ENCODE measurements at places on chromosomes 7 and 10.

- DNase-seq: no peak
Measured at GRCh38 chr7:133433165-133433812, 180.4 kb downstream of the EXOC4 start.

DNA sequence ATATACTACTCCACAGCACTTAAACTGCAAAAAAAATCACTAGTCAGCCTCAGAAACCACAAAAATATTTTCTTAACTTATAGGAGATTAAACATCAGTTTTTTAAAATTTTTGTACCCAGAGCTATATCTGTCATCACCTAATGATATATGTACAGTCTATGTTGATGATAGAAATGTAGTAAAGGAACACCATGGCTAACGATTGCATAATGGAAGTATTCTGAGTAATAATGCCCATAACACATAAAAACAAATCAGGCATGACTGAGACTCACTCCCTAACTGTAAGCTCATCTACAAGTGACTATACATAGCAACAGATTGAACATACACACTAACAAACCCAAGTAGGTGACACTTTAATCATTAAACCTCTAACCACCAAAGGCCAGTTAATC, 51.3 kb downstream of the TSPAN12 start:
- DNase-seq: no peak

- DNase-seq: no peak
Measured at GRCh38 chr10:31507427-31507826, 188.4 kb downstream of the ZEB1 start.

- DNase-seq: no peak
Measured at GRCh38 chr10:84493951-84494848, 165.8 kb downstream of the CCSER2 start.

DNA sequence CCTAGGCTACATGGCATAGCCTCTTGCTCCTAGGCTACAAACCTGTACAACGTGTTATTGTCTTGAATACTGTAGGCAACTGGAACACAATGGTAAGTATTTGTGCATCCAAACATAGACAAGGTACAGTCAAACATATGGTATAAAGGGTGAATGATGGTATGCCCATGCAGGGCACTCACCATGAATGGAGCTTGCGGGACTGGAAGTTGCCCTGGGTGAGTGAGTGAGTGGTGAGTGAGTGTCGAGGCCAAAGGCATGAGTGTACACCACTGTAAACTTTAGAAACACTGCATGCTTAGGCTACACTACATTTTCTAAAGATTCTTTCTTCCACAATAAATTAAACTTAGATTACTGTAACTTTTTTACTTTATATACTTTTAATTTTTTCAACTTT, 165.7 kb downstream of the PARD3 start:
- DNase-seq: no peak

- DNase-seq: no peak
Measured at GRCh38 chr7:2706685-2707126, 18.7 kb downstream of the AMZ1 start.

- no peak for DNase-seq
Measured at GRCh38 chr7:120441850-120442249, 168.9 kb downstream of the KCND2 start.

DNA sequence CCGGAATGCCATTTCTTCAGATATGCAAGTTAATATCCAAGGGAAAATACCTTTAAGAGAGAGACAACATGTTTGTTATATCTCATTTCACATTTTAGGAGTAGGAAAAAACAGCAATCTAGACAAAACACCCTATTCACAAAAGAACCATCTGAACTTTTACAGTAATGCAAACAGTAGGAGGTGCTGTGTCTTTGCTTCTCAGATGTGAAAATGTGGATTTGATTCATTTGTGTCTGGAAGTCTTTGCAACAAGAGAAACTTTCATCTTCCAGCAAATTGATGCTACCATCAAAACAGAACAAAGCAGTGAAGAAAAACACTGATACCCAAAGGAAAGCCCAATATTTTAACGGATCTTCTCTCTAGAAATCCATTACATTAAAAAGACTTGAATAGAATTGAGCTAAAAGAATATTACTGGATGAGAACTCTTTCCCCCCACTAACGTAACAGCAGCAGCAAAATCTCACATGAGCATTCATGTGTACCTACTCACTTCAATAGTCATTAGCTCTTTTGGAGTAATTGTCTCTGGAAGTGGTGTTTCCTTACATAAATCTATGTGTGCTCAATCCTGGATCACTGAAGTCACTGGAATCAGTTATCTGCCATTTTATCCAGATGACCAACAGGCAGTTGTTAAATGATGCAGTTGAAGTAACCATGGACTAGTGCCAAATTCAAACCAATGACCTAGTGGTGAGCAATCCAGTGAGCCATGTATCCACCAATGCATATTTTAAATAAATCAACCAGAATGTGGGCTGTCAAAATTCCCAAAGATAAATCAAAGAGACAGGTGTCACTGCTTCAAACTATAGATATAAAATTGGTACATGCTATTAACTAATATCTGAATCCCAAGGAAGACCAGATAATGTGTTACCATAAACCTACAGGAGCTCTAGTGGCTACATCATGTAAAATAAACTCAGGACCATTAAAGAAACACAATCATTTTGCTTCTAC, 1.8 kb downstream of the SEMA3C start:
- DNase-seq: no peak

GRCh38 chr7:105487579-105488571, 34.2 kb downstream of the PUS7 start:
- no peak for DNase-seq

DNA sequence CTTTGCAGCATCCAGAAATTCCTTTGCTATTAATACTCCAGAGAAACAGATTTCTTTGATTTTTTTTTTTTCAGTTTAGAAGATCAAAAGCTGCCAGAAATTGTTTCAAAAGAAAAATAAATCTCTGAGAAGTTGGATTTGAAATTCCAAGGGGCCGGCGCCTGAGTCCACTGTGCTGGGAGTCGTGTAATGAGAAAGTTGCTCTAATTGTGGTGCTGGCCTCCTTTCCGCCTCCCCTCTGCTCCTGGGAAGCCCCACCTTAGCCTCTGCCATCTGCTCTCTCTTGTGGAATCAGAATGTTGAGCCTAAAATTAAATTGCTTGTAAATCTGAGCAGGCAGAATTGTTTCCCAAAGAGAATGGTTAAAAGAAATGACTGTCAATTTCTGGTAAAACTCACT, 93.3 kb downstream of the EMX2 start:
- DNase-seq: no peak

- no peak for DNase-seq
Measured at GRCh38 chr10:17435187-17435586, 19.2 kb downstream of the ST8SIA6 start.

DNA sequence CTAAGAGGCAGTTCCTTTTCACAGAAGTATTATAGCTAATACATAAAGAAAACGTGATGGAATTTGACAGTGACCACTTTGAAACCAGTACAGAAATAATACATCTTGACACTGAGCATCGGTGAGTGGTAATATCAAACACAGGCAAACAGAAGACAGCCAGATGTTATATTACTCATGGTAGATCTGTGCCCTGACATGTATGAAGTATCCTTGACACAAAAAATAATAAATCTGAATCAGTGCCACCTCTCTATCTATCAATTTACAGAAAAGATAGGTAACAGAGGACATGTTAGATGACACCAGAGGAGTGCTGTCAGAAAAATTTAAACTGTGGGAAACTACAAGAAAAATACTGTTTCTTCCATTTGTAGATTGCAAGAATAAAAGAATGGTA, 217.4 kb upstream of the POT1 start:
- DNase-seq: no peak

DNA sequence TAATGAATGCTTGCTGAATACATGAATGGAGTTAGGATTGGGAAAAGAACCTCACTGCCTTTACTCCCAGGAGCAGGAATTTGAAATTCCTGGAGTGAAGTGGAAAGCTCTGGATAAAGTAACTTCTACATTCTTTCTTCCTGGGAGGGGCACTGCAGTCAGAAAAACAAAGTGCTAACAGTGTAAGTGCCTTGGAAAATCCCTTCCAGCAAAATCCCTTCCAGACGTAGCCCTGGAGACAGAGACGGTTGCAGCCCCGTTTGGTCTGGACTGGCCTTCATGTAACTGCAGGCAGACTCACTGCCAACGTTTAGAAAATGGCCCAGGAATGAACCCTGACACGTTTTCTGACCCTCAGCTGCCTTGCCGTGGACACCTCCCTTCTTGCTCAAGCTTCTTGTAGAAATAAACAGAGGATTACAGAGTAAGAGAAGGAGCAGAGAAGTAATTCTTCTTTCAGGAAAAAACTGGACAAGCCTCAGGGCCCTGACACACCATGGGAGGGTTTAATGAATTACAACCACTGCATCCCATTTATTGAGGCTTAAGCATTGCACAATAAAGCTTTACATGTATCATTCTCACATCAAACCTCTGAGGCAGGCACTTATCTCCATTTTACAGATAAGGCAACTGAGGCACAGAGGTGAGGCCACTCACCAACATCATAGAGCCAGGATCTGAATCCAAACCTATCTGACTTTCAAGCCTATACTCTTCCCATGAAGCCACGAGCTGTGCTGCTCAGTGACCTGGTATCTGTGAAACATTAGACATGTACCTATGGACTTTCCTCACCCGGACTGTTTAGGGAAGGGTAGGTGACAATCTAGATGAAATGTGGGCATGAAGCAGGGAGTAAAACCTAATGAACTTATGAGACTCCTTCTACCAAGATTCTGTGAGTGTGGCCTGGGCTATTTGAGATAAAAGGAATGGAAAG, 7.8 kb downstream of the ITPRIP start:
- DNase-seq: no peak

DNA sequence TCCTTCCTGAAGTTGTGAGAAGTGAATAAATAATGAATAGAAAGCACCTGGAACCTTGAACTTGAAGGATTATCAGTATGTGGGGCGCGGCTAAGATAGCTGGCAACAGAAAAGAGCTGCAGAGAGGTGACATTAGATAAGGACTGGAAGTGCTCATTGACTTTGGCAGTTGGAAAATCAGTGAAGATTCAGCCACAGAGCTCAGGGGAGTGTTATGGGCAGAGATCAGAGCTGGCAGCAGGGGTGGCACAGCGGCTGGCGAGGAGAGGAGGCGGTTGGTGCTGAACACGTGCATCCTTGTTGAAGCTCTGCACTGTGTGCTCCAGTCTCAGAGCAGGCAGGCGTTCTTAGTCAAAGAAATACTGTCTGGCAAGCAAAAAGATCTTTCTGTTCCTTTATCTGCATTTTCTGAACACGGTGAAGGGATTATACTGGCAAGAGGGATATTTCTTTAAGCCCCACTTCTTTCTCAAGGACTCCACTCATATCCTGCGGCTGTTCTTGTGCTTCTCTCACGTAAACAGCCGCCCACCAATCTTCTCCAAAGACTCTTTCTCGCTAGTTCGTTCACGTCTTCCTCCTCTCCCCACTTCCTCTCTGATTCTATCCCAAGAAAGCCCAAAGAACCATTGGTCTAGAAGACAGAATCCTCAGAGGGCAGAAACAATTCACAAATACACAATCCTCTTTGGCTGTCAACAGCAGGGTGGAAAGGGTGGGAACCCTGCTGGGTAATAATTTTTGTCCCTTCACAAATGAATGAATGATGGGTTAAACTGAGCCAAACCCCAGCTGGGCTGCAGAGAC, 38.6 kb upstream of the ADD3 start:
- no peak for DNase-seq

- DNase-seq: no peak
Measured at GRCh38 chr10:95445837-95446486, 115.2 kb downstream of the SORBS1 start.

- DNase-seq: no peak
Measured at GRCh38 chr10:112981553-112981952, 31.5 kb downstream of the TCF7L2 start.

DNA sequence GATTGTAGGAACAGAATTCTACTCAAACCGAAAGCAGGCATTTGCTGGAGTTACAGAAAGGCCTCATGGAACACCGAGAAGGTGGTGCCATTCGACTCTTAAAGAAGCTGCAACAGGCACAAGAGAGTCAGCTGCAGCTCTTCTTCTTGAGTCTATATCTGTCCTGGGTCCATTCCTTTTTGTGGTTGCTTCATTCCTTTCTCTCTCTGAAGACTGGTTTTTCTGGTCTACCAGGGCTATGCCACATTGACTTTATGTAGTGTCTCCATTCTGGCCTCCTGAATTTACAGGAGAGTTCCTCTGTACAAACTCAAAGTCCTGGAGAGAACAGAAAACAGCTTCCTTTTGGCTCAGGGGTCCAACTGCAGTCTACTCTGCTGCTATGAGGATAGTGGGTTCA, 132.8 kb downstream of the CFTR start:
- no peak for DNase-seq

DNA sequence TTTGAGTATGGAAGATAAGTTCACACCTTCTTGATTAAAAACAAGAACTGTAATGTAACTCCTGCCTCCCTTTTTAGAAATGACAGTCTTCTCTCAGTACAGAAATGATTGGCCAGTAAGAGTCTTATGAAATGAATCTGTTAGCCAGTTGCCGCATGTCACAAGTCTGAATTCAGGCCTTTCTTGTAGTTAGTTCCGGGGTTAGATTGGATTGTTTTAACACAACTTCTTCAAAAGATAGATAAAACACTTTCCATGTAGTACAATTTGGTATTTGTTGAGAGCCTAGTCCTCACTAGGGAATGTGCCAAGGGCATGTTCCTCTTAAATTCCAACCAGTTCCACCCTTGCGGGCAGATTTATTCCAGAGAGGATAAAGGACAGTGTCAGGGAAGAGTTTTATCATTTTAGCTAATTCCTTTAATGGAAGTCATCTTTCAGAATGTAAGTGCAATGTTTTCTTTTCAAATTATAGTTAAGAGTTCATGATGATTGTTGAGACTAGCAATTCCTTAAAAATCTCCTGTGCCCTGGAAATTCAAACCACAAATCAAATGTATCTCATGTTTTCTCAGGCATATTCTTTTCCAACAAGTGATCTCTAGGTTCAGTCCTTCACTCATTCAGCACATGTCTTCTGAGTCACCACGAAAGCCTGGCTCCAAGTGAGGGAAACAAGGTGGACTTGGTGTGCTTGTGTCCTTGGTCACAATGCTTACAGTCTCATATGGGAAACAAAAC, 4.1 kb downstream of the FHIP2A start:
- DNase-seq: no peak

GRCh38 chr7:8254667-8255066, 7.3 kb downstream of the ICA1 start:
- DNase-seq: no peak

DNA sequence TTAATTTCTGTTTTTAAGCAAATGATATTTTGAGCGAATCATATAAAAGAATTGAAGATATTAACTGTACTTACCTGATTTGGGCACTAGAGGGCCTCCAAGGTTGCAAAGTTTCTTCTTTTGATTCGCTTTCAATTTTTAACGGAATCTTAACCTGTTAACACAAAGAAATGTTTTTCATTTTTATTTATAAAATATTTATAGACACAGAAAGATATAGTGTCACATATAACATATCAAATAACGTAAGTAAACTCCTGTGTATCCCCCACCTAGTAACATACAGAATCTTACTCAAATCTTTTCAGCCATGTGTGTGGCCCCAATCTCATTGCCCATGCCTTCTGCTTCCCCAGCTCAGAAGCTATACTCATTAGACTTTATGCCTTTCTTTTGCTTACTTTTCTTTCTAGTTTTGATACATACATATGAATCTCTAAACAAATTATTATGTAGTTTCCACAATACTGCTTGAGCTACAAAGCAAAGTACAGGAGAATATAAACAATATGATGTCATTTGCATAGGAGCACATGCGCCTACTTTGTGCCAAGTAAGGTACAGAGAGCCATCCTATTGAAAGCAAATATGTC, 49.5 kb upstream of the ZPBP start:
- DNase-seq: no peak

GRCh38 chr7:46606761-46607160, 685.7 kb upstream of the IGFBP3 start:
- DNase-seq: no peak

Measured in stimulated activated CD4-positive, alpha-beta T cell treated with anti-CD3 and anti-CD28 coated beads, Interleukin-1b, Interleukin-23, amount 100 ng/mL, for 1 hour (primary cell).